ENCODE measurements at places on chromosomes 4 and X. TPM values are rescaled to one million over a fixed set of nuclear protein-coding genes. Genes with fewer than 3 reads are reported as not detected.

DNA sequence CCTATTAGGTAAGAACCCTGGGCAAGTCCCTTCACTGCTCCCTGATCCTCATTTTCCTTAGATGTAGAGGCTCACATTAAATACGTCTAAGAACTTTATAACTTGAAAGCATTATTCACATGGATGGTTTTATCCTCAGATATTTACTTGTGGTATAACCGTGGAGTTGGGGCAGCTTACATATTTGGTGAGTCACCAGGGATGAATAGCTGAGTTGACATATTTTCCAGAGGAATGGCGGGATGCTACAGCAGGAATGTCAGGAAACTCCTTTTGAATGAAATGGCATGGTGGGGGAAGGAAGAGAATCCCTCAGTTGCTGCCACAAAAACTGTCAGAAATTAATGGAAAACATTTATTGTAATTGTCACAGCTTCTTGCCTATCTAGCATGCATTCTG is 165.3 kb upstream of the RPS6KA3 start:
- DNase-seq = no peak

DNA sequence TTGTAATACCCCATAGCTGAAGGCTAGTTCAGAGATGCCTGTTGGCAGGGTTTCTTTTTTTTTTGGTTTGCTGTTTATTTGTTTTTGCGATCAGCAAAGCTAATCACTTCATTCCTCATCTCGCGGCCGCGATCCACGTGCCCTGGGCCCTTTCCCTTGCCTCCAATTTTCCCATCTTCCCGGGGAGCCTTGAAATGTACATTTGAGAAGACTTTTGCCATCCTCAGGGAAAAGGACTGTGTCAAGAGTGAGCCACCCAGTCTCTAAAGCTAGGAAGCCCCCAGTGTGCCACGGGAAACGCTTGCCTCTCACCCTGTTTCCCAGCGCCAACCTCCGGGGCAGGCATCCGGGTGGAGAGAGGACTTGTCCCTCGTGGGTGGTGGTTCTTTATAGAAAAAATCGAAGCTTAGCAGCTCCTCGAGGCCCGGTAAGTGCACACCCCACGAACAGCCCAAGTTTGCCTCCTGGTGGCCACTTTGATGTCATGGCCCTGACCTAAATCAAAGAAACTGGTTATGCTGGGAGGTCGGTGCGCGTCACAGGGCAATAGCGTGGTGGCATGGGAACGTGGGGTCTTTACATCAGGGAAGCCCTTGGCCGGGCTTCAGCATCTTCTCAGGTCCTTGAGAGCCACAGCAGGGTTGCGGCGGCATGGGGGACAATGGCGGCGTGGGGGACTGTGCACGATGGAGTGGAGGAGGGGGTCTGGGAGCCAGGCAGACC is 42.0 kb downstream of the MAP7D3 start:
- DNase-seq = no peak

- DNase-seq = no peak
These were observed 13.5 kb upstream of the CCNQ start for GRCh38 chrX:153612413-153612812.

The SLC9B1 gene
- polyA plus RNA-seq = 2.8 TPM

The PGM2 gene
- polyA plus RNA-seq = 30.5 TPM

The PPP2R2C gene
- polyA plus RNA-seq = 0.53 TPM

The CXCL5 gene
- 0.30 TPM for polyA plus RNA-seq

The NUP62CL gene
- 8.2 TPM for polyA plus RNA-seq

Measured in right lung (tissue), 10 donors.